ENCODE measurements at places on chromosomes 1 and 21.

- no peak for DNase-seq
Measured at GRCh38 chr1:21261551-21262292, 28.5 kb downstream of the ECE1 start.

DNA sequence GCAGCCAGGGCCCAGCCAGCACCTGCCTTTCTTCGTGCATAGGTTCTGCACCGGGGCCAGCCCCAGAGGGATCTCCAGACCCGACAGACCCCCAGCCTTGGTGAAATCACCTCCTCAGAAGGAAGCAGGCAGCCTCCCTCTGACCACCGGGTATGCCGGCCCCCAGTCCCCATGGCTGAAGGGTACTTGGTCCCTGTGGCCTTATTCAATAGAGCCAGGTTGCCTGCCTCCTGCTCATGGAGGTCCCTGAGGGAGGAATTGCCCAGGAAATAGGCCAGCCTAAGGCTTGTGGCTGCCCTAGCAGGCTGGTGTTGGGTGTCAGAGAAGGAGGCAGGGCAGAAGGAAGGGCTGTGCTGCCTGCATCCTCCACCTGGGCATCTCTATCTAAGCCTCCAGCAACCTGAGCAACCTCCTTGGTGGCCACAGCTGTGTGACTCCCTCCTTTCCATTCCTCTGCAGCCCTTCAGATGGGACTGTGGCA is 338.2 kb upstream of the VAMP3 start:
- no peak for DNase-seq

DNA sequence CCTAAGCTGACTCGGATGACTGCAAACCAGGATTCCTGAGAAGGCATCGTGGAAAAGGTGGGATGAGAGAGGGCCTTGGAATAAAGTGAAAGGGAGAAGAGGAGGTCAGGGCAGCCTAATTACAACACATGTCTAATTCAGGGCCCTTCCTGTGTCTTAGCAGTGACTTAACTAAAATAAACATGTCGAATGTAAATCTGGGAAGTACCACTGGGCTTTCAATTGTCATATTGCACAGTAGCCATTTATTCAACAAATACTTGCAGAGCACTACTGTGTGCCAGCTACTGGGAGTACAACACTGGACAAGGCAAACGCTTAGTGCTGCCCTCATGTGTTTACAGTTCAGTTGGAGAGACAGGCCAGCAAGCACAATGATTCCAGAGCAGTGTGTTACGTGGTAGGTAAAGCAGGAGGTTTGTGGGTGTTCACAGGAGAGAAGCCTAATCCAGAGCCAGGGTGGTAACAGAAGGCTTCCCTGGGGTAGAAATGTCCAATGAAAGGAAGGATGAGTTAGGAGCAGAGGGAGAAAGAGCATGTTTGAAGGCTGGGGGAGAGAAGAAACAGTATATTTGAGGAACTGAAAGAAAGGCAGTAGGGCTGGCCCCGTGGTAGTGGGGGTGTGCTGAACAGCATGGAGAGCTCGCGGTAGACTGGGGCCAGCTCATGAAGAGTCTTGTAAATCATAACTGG is 38.0 kb upstream of the RASAL2 start:
- no peak for DNase-seq

DNA sequence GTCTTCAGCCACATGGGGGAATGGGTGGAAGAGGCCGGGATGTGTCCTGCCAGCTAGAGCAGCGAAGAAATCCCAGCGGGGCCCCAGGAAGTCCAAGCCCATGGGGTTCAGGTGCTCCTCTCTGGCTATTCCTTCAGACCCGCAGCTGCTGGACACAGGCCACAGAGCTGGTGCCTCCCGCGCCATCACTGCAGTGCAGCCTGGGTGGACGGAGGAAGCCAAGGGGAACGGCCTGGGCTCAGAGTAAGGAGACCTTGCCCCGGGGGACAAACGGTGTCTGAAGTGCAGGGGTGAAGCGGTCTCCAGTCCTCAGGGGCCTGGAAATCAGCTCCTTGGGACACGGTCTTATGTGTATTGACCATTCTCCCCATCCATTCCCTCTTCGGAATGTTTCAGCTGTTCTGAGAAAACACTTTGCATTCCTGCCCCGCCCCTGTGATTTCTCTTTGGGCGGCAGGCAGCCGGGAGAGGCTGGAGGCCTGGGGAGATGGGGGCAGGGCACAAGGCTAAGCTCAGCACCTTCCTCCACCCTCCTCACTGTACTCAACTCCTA is 18.4 kb downstream of the MTHFR start:
- DNase-seq: no peak

GRCh38 chr21:28770867-28771661 is 221.6 kb downstream of the LTN1 start:
- no peak for DNase-seq

DNA sequence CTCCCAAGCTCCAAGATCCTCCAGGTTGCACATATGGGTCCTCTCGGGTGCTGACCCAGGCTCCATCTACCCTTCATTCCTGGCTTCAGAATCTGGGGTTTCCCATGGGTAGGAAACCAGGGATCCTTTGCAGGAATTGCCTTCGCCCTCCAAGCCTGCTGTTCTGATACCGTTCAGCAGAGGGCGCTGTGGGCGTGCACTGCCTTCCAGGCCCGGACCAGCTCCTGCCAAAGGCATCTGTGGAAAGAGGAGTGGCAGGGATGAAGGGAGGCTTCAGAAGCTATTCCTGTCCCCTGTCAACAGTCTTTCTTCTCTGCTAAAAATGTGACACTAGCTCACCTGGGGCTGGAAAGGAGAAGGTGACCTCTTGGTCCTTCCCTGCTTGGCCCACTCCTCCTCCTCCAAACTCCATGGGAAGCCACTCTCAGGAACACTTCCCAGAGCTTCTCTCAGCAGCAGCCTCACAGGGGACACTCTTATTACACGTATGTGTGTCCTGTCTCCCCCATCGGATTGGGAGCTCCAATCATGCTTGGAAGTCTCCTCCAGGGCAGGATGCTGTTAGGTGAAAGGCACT is 71.2 kb downstream of the VWA5B1 start:
- no peak for DNase-seq

- no peak for DNase-seq
Measured at GRCh38 chr1:51799372-51799771, 79.2 kb downstream of the NRDC start.

GRCh38 chr1:152969036-152969435 is 1.4 kb upstream of the SPRR4 start:
- DNase-seq: no peak

DNA sequence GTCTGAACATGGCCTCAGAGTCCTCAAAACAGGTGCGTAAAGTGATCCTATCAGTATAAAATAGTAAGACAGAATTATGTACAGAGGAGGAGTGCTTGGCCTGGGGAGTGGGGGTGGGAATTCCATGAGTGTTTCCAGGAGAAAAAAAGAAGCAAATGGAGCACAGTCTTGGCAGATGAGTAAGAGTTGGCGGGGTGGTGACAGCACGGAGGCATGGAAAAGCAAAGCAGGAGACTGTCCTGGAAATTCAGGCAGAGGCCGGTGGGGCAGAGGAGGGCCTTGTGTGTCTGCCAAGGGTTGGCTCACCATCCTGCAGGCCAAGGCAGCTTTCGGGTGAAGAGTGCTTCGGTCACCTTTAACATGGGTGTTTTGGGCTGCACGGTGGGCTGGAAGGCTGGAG is 63.4 kb downstream of the OPTC start:
- no peak for DNase-seq

DNA sequence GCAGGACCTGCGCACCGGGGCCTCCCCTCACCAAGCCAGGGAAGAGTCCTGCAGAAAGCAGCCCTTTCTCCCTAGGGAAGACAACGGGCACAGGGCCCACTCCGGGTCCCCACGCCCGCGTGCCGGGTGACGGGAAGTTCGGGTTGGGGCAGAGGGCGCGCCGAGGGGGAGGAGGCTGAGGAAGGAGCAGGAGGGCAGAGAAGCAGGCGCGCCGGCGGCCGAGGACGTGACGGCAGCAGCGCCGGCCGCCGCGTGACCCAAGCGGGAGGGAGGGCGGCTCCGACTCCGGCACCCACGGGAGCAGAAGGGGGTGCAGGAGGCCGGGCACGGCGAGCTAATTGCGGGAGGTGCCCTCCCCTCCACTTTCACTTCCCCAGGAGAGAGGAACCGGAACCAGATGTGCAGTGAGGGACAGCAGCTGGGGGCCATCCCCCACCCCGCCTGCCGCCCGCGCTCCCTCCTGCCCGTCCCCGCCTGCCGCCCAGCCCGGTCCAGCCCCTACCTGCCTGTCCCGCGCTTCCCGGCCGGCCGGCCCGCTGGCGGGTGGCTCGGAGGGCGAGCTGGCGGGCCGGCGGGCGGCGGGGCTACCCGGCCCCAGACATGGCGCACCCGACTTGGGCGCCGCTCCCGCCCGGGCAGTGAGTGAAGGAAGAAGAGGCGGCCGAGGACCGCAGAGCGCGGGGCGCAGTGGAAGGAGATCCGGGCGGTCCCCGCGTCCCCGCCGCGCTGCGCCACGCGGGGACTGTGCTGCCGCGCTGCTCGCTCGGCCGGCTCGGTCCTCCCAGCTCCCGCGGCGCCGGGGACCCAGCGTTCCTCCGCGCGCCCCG is 510 bp downstream of the DENND4B start:
- peak; percentile 75 for DNase-seq

DNA sequence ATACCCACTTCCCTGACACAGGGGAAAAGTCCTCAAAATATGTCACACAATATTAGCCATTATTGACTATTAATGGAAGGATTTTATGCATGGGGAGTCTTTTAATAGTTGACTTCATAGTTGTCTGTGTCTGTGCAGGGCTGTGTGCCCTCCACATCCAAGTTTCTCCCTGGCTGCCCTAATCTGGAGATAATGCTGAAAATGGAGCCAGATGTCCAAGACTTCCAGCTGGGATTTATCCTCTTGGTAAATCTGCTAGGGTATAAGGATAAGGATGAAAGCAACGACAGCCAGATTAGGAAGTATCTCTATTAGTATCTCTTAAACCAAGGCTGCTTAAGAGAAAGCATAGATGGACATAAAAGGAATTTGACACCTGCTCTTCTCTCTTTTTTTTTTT is 42.1 kb downstream of the CDK18 start:
- no peak for DNase-seq

DNA sequence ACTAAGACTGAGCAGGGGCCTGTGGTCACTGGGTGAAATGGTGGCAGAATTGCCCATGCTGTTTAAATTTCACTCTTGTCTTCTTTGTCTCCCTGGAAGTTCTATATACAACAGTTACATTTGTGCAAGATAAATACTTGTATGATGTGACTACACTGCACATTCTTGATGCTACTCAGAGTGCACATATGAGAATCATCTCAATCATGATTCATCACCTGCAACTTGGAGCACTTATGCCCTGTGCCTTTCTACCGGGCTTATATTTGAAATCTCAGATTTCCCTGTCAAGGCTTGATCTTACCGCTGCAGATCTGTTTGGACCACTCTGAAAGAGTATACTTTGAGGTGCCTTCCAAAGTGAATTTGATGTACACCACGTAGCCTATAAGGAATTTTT is 10.6 kb downstream of the PGM1 start:
- DNase-seq: no peak

GRCh38 chr1:197198911-197199310 is 52.4 kb upstream of the ASPM start:
- DNase-seq: no peak

- DNase-seq: no peak
Measured at GRCh38 chr1:163161337-163161736, 41.4 kb downstream of the RGS5 start.

DNA sequence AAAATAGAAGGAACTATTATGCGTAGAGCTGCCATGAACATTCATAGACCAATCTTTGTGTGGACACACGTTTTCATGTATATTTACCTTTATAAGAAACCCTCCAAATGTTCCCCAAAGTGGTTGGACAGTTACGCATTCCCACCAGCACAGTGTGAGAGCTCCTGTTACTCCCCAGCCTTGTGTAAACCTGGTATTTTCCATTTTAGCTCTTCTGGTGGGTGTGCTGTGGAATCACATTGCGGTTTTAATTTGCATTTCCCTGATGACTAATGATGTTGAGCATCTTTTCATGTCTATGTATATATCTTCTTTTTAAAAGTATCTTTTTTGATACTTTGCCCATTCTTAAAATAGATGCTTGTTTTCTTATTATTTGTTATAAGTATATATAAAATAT is 3.2 kb upstream of the UBASH3A start:
- no peak for DNase-seq

DNA sequence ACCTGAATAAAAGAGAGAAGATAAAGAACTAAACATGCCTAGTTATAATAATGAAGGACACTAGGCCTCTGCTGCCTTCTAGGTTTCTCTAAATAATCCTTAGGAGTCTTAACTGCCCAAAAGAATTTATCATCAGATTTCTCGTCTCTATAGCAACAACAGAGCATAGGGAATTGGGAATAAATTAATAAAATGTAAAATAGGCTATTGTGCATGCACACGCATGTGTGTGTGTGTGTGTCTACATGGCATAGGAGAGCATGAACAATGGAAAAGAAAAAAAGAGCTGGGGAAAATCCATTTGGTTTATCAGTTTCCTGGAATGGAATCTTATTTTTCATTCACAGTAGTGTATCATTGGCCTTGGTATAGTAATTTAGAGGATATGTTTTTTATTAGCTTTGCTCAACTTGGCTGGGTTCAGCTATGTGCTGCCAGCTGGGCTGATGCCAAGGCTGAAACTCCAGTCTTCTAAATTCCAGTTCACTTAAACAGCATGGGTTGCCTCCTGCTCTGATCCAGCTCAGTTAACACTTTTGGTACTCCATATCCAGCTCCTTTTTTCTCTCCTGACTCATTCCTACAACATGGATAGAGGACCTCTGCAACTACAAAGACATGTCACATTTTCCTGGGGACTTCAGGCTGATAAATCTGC is 80.6 kb upstream of the SLFNL1 start:
- DNase-seq: no peak

- no peak for DNase-seq
Measured at GRCh38 chr1:106960412-106960811, 96.1 kb upstream of the PRMT6 start.

- DNase-seq: no peak
Measured at GRCh38 chr1:160367934-160368923, 1.4 kb downstream of the NHLH1 start.

GRCh38 chr1:25564777-25565574 is 21.6 kb downstream of the LDLRAP1 start:
- no peak for DNase-seq
